ENCODE measurements at places on chromosomes 5 and 9. TPM values are rescaled to one million over a fixed set of nuclear protein-coding genes. Genes with fewer than 3 reads are reported as not detected.

COL15A1 gene
- not detected for polyA plus RNA-seq

DNA sequence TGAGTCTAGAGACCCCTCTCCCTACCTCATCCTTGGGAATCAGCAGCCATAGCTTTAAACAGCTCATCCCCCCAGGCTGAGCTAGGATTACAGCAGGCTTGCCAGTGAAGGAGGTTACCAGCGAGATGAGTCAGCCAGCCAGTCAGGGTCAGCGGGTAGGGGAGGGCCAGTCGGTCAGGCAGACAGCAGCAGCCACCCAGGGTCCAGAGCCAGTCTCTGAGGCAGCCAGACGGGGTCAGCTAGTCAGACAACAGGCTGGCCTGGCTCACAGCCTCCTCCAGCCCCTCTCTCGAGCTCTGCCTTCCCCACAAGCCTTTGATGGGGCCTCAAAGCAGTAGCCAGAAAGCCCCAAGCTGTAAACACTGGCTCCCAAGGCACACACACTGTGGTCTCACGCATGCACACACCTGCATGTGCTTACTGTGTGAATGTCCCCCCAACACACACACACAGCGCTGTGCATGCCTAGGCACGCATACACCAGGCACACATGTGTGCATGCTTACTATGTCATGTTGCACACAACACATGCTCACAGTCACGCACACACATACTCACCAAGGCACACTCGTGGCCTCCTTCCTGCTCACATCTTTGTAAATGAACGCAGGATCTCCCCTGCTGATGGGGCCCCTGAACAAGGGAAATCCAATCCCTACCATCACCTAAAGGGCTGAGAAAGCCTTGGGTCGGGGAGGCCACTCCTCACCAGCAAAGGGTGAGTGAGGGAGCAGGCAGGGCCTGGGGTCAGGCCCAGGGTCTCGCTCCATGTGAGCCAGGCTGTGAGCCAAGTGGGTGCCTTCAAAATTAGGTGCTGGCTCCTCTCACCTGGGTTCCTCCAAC lies 28.2 kb upstream of the CPLX2 start:
- H3K36me3 ChIP-seq, result peaks cover 3% of the 10 kb centered on the region
- no peak overlapping the region for H3K27ac ChIP-seq
- H3K4me1 ChIP-seq, result no peaks in the 10 kb centered on the region
- H3K4me3 ChIP-seq, result no peak overlapping the region
- H3K27me3 ChIP-seq, result peaks cover 49% of the 10 kb centered on the region

GRCh38 chr9:98974554-98974953 lies 30.8 kb downstream of the COL15A1 start:
- peaks cover 18% of the 10 kb centered on the region for H3K27me3 ChIP-seq
- no peaks in the 10 kb centered on the region for H3K4me1 ChIP-seq
- no peak overlapping the region for H3K27ac ChIP-seq
- no peaks in the 10 kb centered on the region for H3K36me3 ChIP-seq

BHMT2 gene
- polyA plus RNA-seq, result not detected

DNA sequence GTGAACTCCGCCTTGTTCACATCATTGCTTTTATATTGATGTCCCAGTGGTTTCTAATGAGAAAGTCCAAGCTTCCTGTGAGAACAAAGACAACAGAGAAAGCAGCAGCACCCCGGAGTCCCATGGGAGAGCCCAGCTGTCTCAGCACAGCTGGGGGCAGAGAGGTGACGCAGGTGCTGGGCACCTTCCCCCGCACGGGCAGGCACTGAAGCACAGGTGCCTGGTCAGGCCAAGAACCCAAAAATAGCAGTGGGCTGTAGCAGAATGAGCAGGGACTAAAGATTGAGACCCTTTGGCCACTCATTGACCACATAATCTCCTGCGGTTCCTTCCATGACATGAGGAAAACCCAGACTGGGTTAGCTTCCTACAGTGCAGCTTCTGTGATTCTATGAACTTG lies 18.8 kb downstream of the SRD5A1 start:
- H3K4me3 ChIP-seq, result no peak overlapping the region
- DNase-seq, result no peak
- H3K27me3 ChIP-seq, result no peaks in the 10 kb centered on the region
- H3K4me1 ChIP-seq, result peaks cover 7% of the 10 kb centered on the region
- H3K27ac ChIP-seq, result no peak overlapping the region
